ENCODE measurements at places on chromosomes 6 and 20.
A peak's percentile ranks its signal among the peaks of the same experiment; 100 is the strongest.

DNA sequence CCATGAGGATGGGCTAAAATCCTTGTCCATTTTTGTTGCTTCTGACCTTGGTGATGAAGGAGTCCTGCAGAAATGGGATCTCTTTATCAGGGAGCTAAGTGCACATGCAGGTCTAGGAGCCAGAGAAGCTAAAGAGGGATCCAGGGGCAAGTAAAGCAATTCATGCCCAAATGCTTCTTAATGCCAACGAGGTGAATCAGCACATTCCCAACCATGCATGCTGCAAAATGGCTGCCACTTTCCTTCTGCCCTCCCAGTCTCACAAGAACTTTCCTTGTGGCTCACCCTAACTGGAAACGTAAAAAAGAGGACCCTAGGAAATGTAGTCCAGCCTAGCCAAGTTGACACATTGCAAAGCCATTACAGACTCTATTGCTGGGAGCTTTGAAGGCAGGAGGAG is 298.4 kb downstream of the MAFB start:
- DNase-seq: no peak

GRCh38 chr6:128574402-128574801 is 54.0 kb upstream of the PTPRK start:
- DNase-seq: no peak

GRCh38 chr6:6515691-6516607 is 72.6 kb upstream of the LY86 start:
- no peak for DNase-seq

GRCh38 chr6:14375930-14376329 is 258.4 kb downstream of the CD83 start:
- DNase-seq: no peak

DNA sequence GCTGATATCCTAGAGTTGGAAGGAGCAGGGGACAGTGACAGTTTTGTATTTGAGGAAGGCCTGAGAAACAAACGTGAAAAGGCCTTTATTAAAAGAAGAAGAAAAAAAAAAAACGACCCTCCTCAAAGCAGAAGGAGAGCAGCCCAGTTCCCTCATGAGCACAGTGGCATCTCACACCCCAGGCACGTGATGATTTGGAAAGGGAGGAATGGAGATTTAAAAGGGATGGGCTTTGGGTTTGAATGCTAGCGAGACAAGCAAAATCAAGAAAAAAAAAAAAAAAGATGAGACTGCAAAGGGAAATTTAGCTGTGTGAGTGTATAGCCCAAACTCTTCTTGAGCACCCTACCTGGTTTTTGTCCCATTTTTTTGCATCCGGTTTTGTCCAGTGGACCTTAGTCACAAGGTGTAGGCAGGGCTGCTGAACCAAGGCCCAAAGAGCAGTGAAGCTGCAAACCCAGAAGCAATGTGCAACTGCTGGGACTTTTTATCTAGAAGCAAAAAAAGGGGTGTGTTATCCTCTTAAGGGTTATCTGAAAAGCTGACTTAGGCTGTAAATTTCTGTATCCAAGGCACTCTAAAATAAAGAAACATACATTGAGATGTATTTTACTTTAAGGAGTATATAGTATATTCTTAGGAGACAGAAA is 54.5 kb upstream of the RREB1 start:
- DNase-seq: no peak

DNA sequence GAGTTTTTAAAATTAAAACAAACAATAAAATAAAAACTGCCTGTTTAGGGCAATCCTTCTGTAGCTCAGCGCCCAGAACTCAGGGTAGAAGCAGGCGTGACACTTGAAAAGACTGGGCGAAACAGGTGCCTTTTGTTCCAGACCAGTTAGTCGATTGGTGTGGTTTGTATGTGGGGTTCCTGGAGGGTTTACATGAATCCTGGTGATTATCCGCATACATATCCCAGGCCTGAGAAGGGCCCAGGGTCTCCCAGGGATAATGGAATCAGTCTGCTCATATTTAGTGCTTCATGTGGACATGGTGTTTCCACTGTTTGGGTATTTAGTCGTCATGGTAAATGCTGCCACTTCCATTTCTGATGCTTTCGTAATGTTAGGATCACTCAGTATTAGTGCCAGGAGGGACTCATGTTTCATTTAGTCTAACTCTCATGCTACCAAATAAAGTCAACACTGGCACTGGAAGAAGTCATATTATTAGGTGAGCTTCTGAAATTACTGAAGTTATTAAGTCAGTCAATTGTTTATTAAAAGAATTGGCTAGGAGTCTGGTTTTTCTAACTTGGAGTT is 116.5 kb downstream of the SAMD5 start:
- DNase-seq: no peak

- peak; percentile 85 for DNase-seq
Observed at GRCh38 chr20:19784511-19785172, 26.6 kb downstream of the RIN2 start.

DNA sequence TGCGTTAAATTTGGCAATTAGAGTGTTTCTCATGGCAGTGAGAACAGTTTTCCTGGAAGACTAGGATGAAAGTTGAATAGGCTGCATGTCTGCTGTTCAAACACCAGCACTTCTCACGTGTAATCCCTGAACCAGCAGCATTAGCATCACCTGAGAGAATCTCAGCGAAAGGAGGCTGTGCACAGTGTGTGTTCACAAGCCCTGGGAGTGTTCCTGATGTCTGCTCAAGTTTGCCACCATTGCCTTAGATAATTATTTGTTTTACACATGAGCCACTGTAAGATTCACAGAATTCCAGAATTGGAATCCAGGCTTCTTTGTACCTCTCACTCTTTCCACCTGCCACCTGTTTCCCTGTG is 117.3 kb downstream of the JARID2 start:
- no peak for DNase-seq

- DNase-seq: no peak
Observed at GRCh38 chr6:136720045-136720770, 72.1 kb downstream of the MAP3K5 start.

- DNase-seq: no peak
Observed at GRCh38 chr6:1346558-1347091, 34.7 kb downstream of the FOXQ1 start.

DNA sequence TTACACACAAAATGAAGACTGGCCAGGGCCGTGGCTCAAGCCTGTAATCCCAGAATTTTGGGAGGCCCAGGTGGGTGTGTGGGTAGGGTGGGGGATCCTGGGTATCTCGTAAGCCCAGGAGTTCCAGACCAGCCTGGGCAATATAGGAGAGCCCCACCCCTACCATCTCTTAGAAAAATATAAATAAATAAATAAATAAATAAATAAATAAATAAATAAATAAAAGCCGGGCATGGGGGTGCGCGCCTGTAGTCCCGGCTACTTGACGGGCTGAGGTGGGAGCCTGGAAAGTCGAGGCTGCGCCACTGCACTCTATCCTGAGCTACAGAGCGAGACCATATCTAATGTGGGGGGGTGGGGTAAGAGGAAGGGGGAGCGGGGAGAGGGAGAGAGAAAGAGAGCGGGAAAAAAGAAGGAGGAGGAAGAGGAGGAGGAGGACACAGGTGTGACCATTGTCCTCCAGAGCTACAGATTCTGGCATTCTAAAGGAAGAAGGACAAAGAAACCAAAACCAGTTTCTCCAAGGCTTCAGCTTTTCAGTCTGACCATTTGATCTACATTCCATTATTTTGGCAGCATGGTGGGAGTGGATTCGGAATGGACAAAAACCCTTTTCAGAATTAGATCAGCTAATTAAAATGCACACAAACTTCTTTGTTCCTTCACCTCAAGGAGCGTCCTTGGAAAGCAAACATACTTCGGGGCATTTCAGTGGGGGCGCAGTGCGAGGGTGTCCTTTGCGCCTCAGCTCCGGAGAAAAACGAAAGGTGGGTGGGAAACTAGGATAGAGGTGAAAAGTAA is 577 bp upstream of the C6orf141 start:
- no peak for DNase-seq

DNA sequence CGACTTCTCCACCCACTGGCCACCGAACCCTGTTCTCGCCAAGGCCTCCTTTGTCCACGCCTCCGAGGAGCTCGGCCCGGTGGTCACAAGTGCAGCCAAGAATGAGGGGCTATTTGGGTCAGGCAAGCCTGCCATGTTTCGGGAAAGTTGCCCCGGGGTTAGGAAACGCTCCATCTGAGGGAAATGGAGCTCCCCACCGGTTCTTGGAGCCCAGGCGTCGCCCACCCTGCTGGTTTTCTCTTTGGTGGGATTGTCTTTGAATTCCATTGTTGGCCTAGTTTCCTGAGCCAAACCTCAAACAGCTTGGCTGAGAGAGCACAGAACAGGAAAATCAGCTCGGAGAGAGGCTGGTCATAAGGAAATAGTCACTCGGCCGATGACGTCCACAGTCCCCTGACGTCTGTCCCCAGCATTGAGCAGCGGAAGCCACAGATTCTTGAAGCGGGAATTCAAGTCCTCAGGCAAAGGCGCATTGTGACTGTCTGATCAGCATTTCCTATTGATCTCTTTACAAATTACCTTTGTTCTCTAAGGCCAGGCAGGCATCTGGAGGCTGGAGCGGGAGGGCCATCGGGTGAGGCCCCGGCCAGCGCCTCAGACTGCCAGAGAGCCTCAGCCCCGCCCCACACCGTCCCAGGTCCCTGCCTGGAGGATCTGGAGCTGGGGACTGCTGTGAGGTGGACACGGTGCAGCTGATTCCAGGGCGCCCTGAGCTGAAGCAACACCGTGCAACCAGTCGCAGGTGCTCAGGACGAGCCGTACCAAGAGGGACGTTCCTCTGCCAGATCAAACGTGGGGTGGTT is 138.6 kb downstream of the DLL1 start:
- no peak for DNase-seq

- DNase-seq: no peak
Observed at GRCh38 chr6:90440586-90441283, 144.1 kb upstream of the BACH2 start.

DNA sequence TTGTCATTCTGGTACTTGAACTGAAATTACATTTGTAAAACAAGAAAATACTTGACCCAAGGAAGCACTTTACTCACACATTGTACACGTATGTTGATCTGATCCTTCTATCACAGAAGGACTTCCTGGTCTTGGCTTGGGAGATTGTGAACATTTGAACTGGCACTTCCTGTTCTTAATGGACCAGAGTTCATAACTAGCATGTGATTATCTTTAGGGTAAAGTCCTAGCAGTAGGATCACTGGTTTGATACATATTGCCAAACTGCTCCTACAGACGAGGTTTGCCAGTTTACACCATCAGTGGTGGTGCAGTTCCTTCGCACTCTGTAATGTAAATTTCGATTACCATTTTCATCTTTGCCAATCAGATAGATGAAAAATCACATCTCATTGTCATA is 12.7 kb downstream of the HECA start:
- no peak for DNase-seq

DNA sequence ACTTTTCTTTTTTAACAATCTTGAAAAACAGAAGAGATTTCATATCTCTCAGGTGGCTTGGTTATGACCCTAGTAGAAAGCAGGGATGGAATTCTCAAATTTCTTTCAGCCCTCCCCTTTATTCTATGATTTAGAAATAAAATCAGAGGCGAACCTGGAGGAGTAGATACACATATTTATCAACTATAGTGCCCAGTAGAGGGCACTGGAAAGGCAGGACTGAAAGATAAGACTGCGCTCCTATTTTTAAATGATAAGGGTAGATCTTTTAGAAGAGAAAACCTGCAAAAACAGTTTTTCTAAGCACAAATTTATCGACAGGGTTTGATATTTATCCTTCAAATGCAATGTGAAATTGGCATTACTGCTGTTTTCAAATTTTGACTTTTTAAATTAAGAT is 1296.6 kb downstream of the EPHA7 start:
- DNase-seq: peak; percentile 36

DNA sequence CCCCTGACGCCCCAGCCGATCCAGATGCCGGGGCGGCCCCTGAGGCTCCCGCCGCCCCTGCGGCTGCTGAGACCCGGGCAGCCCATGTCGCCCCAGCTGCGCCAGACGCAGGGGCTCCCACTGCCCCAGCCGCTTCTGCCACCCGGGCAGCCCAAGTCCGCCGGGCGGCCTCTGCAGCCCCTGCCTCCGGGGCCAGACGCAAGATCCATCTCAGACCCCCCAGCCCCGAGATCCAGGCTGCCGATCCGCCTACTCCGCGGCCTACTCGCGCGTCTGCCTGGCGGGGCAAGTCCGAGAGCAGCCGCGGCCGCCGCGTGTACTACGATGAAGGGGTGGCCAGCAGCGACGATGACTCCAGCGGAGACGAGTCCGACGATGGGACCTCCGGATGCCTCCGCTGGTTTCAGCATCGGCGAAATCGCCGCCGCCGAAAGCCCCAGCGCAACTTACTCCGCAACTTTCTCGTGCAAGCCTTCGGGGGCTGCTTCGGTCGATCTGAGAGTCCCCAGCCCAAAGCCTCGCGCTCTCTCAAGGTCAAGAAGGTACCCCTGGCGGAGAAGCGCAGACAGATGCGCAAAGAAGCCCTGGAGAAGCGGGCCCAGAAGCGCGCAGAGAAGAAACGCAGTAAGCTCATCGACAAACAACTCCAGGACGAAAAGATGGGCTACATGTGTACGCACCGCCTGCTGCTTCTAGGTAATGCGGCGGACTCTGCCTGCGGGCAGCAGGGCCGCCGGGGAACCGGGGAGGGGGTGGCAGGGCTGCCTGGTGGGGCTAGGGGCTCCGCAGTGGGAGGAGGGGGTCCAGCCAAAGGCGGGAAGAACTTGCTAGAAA is 2.3 kb downstream of the GNAS start:
- no peak for DNase-seq

GRCh38 chr6:147585256-147585655 is 76.8 kb downstream of the SAMD5 start:
- DNase-seq: no peak

DNA sequence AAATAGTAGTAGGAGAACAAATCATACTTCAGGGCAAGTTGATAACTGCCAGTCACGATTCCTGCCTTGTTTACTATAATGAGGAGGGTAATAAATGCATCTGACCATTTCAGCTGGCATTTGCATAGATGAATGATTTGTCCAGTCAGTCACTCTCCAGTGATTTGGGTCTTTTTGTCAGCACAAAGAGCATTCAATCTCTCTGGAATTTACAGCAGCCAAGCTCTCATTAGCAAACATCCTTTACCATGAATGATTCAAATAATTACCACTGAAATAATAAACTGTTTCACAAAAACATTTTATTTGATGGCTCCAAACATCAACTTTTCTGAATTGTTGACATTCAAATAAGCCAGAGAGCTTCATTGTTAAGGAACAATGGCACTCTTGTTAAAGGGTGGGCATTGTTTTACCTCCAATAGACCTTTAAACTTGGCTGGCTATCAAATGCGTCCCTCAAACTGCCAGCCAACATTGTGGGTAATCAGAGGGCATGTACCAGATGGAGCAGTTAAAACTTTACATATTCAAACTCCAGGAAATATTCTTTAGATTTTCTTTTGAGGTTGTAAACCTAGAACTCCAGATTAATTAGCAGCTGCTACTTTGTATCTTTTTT is 30.0 kb upstream of the FBXL4 start:
- peak; percentile 95 for DNase-seq
